ENCODE measurements at places on chromosomes 4 and X. TPM values are rescaled to one million over a fixed set of nuclear protein-coding genes. Genes with fewer than 3 reads are reported as not detected.

- DNase-seq = no peak
Observed at GRCh38 chr4:108051343-108051742, 61.7 kb downstream of the HADH start.

GRCh38 chr4:592825-593520 is 16.9 kb upstream of the TMEM271 start:
- DNase-seq = no peak

DNA sequence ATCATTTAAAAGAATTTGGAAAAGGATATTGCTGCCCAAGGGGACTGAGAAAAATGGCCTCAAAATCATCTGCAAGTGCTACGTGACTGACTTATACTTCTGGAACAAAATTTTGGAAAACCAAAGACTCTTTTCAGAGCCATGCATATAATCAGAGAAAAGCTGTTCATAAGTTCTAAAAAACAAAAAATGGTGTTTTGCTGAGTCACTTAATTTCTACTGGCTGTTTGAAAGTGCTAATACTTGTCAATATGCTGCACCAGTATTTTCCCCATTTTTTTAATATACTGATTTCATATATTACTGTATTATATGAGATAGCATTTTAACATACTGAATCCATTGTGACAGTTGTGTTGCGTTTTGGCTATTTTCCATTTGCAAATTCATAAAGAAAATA is 61.5 kb upstream of the ZMAT1 start:
- no peak for DNase-seq

DNA sequence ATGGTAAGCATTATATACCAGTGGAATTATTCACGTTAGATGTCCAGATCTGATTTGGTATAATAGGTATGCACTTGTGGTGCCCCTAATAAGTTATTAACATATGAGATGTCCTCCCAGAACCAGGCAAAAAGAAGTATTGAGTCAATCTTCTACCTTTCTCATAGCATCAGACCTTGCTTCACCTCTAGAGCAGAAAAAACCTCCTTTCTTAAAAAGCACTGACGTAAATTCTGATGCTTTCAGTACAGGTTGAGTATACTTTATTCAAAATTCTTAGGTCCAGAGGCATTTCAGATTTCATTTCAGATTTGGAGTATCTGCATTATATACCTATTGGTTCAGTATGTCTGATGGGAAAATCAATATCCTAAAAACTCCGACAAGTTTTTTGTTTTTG is 22.4 kb downstream of the LEF1 start:
- no peak for DNase-seq

Gene AP1S2
- 21.6 TPM for total RNA-seq

Gene LPAR4
- total RNA-seq = not detected

Gene CTAG1A
- total RNA-seq = not detected

Gene PRICKLE3
- 22.8 TPM for total RNA-seq

Data from activated naive CD4-positive, alpha-beta T cell treated with anti-CD3 and anti-CD28 coated beads, Interleukin-2, amount 50 U/mL, for 72 hours (primary cell).